GM04503 (cell line): ENCODE measurements at places on chromosomes 11 and 22.

- DNase-seq: no peak
Observed at GRCh38 chr11:69529001-69529400, 47.5 kb downstream of the LINC01488 start.

DNA sequence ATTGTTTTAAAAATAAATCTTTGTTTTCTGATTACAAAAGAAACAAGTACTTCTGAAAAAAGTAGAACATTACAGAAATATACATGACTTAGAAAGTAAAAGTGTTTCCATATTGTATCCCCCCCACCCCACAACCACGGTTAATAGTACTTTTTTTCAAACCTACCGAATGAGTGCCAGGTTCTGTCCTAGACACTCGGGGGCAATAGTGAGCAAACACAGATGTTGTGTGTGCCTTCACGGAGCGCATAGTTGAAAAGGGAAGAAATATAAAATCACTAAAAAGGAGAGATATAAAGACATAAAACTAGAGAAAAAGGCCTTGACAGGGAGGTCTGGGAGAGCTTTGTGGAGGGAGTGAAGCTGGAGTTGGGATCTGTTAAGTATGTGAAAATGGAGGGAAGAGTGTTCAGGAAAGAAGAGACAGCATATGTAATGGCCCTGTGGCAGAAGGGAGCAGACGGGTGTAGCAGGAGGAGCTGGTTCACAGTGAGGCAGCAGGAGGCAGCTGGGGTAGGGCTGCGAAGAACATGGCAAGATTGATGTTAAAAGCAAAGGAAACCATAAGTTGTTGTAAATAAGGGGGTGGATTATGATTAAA, 42.1 kb upstream of the ALX4 start:
- DNase-seq: no peak

GRCh38 chr22:17700778-17701177, 62.2 kb downstream of the BCL2L13 start:
- DNase-seq: no peak

- DNase-seq: no peak
Observed at GRCh38 chr11:118238929-118239328, 13.2 kb downstream of the MPZL3 start.

GRCh38 chr22:43272869-43273318, 70.3 kb downstream of the SCUBE1 start:
- no peak for DNase-seq

GRCh38 chr22:39631381-39632286, 61.1 kb downstream of the CACNA1I start:
- no peak for DNase-seq

DNA sequence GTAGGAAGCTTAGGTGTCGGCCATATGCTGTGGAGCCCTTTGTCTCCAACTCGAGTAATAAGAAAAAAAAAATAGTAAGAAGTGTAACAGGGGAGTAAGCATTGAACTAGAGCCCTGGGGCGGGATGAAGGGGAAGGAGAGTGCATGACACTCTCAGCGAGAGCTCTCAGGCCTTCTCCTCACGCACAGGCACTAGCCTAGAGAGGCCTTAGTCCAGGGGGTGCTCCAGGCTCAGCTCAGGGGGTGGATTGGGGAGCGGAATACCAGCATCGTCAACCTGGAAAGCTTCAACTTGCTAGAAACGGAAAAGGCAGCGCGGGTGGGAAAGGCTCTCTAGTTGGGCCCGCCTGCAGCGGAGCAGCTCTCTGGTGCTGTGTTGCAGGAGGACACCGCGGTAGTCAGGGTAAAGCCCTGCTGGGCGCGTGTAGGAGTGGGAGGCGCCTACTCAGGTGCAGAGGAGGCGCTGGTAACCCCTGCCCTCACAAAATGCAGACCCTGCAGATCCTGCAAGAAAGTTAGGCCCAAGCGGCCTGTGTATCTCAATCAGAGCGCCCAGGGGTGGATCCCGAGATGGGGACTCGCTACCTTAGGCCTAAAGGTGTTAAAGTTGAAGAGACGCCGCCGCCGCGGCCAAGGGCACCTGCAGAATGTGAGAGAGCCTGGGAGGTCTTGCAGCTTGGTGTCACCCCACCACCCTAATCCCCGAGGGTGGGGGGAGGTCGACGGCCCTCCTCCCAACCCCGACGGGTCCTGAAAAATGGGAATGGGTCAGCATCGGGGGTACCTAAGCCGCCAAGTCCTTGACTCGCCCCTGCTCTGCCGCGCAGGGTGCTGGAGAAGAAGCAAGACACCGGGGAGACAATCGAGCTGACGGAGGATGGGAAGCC, 2.8 kb downstream of the SLC17A6 start:
- DNase-seq: no peak
